Activated CD4-positive, alpha-beta T cell treated with anti-CD3 and anti-CD28 coated beads for 48 hours (primary cell): ENCODE measurements at places on chromosomes 1 and 21.

GRCh38 chr1:173893611-173894010 is 23.5 kb downstream of the SERPINC1 start:
- no peak for DNase-seq

- no peak for DNase-seq
Observed at GRCh38 chr1:218674280-218674773, 329.2 kb downstream of the TGFB2 start.

DNA sequence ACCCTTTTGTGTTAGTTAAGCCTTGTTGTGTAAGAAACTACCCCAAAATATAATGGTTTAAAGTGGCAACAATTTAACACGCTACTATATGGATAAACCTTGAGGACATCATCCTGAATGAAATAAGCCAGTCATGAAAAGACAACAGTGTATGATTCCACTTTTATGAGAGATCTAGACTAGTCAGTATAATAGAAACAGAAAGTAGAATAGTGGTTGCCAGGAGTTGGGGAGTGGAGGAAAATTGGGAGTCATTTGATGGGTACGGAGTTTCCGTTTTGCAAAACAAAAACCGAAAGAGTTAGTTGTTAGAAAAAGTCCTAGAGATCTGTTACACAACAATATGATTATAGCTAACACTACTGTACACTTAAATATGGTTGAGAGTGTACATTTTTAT is 16.0 kb upstream of the CHIA start:
- peak; percentile 19 for DNase-seq

- DNase-seq: no peak
Observed at GRCh38 chr1:37708471-37708870, 16.2 kb downstream of the CDCA8 start.

DNA sequence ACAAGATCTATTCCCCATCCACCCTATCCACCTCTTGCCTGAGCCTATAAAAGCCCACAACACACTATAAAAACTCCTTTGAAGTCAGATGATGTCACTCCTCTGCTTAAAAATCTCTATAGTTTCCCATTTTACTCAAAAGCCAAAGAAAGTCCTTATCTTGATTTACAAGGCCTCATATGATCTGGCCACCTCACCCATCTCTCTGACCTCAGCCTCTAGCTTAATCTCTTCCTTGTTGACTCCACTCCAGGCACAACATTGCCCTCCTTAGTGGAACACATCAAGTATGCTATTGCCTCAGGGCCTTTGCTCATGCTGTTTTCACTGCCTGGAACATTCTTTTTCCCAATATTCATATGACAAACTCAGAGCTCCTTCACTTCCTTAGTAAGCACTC is 33.3 kb downstream of the ZNF281 start:
- no peak for DNase-seq

DNA sequence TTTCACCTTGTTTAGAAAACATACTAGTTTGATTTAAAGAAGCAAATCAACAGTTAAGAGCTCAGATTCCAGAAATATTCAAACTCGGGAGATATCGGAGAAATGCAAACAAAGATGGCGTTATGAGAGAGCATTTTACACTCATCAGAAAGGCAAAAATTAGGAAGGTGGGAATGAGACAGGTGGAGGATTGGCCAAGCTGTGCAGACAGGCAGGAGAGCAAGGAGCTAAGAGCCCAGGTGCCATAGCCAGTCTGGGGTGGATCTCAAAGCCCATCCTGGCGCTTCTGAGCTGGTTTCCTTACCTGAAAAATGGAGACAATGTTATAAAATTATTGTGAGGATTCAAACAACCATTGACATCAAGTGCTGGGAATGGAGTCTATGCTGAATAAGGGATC is 19.6 kb upstream of the TARDBP start:
- DNase-seq: no peak

DNA sequence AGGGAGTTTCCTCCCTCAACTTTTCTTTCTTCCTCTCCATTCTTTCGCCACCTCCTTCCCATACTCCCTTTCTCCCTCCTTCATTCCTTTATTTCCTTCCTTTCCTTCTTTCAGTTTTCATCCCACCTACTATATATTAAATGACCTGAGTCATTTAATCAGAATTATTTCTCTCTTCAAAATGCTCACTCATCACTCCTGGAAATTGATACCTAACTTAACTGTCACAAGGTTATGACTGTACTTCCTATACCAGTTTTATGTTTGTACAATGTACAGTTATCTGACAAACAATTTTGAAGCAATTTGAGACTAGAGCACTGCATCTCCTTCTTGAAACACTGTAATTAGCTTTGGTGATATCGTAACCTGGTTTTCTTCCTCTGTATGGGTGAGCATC is 41.4 kb downstream of the NEXN start:
- no peak for DNase-seq

GRCh38 chr1:10755970-10756521 is 40.4 kb downstream of the CASZ1 start:
- peak; percentile 68 for DNase-seq

GRCh38 chr1:100130552-100131077 is 2.1 kb downstream of the SASS6 start:
- no peak for DNase-seq
